ENCODE measurements at places on chromosomes 7 and 10.

DNA sequence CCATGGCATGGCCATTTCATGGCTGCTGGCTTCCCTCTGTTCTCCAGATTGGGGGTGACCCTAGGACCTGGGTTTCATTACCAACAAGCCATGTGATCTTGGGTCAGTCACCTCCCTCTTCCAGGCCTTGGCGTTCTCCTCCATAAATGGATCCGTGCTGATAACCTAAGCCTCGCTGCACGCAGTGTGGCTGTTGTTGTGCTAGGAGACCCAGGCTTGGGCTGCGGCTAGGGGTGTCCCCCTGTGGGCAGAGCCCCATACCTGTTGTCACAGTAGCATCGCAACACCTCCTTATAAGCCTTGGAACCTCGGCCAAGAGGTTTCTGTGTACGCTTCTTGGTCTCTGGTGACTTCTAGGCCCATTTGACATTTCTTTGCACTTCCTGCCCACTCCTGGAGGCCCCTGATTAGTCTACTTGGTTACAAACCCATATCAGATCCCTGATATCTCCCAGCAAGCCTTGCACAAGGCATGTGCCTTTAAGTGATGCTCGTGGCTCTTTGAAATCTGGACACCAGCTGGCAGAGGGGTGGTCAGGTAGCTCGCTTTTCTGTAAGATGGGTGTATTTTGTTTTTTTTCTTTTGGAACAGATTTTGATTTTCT is 23.6 kb downstream of the ZMIZ1 start:
- DNase-seq: no peak

DNA sequence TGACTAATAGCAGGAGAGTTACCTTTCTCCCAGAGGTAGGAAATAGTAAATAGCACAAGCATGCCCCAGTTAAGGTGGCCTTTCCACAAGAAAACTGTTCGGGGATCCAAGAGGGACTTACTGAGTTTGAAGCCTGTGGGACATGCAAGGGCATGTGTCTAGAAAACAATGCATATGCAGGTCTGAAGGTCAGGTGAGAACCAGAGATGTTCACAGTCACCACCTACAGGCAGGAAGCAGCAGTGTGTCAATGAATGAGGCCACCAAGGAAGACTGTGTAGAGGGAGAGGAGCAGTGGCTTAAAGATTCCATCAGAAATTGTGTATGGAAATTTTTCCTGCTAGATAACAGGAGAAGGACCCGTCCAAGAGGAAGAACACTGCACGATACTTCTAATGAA is 66.0 kb downstream of the CALD1 start:
- DNase-seq: peak; percentile 6

DNA sequence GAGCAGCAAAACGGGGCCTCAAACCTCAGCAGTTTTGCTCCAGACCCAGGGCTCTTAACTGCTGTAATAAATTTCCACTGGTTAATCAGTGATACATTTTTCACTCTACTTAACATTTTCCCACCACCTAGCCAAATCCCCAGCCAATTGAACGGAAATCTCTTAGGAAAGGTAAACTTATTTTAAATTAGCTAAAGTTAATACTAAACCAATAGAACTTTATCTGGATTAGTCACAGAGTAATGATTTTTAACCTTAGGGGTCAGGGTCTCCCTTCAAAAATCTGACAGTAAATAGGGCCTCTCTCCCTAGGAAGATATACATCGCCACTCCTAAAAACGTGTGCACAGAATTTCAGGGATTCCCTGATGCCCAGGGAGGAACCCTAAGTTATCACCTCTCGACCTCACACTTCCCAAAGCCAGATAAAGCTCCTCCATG is 87.4 kb upstream of the KMT2E start:
- DNase-seq: no peak

GRCh38 chr7:129499999-129500398 is 2.3 kb upstream of the SMKR1 start:
- no peak for DNase-seq

- DNase-seq: no peak
Measured at GRCh38 chr10:58817201-58817846, 304.7 kb downstream of the BICC1 start.

DNA sequence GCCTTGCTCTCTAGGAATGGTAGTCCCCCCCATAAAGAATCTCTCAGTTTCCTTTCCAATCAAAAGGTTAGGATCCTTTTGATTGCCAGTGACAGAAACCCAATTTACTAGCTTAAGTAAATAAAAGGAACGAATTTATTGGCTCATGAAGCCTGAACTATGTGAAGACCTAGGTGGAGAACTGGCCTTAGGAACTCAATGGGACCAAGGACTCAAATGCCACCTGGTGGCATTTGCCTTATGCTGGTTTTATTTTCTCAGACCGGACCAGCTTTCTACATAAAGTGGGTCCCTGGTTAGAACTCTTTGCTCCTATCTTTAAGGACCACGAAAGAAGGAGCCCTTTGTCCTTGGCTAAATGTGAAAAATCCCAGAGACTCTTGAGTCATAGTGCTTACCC is 25.4 kb downstream of the CFTR start:
- DNase-seq: no peak
